ENCODE measurements at places on chromosomes 7 and 10. TPM values are rescaled to one million over a fixed set of nuclear protein-coding genes. Genes with fewer than 3 reads are reported as not detected.

DNA sequence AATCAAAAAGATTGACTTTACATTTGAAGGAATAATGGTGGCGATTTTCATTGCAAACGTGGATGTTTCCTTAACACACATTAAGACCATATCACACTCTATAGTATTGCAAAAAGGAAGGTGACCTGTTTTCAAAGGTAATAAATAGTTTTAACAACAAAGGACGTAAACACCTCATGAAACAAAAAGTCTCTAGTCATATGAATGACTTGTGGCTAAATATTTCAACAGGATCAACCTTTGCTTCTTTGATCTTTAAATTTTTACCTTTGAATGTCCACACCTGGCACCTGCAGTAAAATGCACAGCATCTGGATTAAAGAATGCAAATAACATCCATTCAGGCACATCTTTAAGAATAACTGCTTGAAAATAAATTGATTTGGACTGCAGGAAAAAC lies 30.0 kb upstream of the FERD3L start:
- DNase-seq, result no peak
- H3K27me3 ChIP-seq, result no peaks in the 10 kb centered on the region
- H3K4me3 ChIP-seq, result no peak overlapping the region
- H3K27ac ChIP-seq, result no peak overlapping the region

DNA sequence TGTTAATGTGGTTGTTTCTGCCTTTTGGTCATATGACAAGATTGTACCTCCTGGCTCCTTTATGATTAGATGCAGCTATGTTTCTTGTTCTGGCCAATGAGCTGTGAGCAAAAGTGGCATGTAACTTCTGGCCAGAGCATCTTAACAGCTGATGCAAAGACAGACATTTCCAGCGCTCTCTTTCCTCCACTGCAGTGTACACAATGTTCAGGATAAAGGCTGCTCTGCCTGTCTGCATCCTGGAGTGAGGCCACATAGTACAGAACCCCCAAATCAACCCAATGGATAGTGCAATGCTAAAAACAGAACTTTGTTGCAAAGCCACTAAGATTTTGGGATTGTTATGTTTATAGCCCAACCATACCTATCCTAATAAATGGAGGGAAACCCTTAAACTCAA lies 17.9 kb downstream of the EPC1 start:
- no peaks in the 10 kb centered on the region for H3K4me1 ChIP-seq
- no peak for DNase-seq
- no peak overlapping the region for H3K27ac ChIP-seq
- H3K27me3 ChIP-seq, result no peaks in the 10 kb centered on the region

- no peaks in the 10 kb centered on the region for H3K27me3 ChIP-seq
- H3K4me3 ChIP-seq, result no peak overlapping the region
- no peak overlapping the region for H3K27ac ChIP-seq
- DNase-seq, result no peak
- no peaks in the 10 kb centered on the region for H3K36me3 ChIP-seq
Measured at GRCh38 chr10:14648946-14649345, 125.8 kb downstream of the FAM107B start.

The SAMD9L gene
- 55.6 TPM for total RNA-seq

DNA sequence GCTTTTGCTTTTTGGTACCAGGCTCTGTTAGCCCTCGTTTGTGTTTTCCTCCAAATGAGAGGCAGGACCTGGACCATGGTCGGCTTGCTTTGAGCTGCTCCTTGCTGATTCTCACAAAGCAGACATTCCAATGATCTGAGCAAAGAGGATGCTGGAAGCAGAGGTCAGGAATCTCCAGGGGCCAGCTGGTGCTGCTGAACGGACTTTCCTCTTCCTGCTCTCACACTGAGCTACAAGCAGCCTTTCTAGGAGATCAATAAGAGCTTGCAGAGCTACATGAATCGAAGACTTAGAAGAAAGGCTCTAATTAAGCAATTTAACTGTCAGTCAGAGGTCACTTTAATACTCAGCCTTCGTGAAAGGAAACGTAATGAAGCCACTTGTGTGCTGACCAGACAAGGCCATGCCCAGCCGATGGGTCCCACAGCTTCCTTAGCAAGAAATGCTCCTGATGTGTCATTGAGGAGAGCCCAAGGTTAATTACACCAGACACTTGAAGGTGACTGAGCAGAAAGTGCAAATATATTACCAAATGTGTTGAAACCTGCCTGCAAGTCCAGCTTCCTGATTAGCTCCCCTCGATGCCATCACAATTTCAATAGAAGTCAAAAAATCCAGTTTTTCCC lies 151.3 kb upstream of the RSU1 start:
- peak overlapping the region; percentile 6 for H3K4me3 ChIP-seq
- no peaks in the 10 kb centered on the region for H3K36me3 ChIP-seq
- peak; percentile 92 for DNase-seq
- H3K4me1 ChIP-seq, result peaks cover 37% of the 10 kb centered on the region
- peak overlapping the region; percentile 97 for H3K27ac ChIP-seq

DNA sequence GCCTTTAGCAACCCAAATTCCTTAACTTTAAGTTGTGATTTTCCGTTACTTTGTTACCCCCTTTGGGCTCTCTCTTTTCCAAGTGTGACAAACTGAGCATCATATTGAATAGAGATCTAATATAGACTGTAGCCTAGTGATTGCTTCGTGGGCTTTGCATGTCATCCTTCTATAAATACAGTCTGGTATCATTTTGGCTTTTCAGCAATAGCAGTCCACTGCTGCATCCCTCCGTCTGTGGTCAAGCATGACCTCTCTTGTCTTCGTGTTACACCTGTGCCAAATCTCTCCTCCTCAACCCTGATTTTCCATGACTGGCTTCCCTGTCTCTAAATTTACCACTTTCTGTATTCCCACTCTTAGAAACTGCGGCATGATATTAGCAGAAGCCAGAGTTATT lies 53.8 kb upstream of the AGK start:
- H3K27ac ChIP-seq, result no peak overlapping the region
- no peaks in the 10 kb centered on the region for H3K4me1 ChIP-seq
- H3K27me3 ChIP-seq, result peaks cover 2% of the 10 kb centered on the region
- no peaks in the 10 kb centered on the region for H3K36me3 ChIP-seq
- H3K4me3 ChIP-seq, result no peak overlapping the region

GRCh38 chr10:47152861-47153349 lies 147.1 kb upstream of the GDF10 start:
- H3K4me3 ChIP-seq, result no peak overlapping the region
- no peaks in the 10 kb centered on the region for H3K4me1 ChIP-seq
- H3K36me3 ChIP-seq, result peaks cover 8% of the 10 kb centered on the region
- no peaks in the 10 kb centered on the region for H3K27me3 ChIP-seq
- no peak overlapping the region for H3K27ac ChIP-seq

DNA sequence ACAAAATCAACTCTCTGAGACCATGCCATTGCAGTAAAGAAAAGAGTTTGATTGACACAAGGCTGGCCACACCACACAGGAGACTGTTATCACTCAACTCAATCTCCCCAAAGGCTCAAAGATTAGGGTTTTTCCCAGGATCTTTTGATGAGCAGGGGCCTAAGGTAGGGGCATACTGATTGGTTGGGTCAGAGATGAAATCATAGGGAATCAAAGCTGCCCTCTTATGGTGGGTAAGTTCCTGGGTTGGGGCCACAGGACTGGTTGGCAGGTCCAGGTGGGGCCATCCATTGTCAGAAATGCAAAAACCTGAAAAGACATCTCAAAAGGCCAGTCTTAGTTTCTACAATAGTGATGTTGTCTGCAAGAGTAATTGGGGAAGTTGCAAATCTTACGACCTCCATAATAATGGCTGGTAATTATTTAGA lies 91.6 kb downstream of the AKR1D1 start:
- peaks cover 6% of the 10 kb centered on the region for H3K4me1 ChIP-seq
- H3K36me3 ChIP-seq, result no peaks in the 10 kb centered on the region
- no peak for DNase-seq
- no peaks in the 10 kb centered on the region for H3K27me3 ChIP-seq
- no peak overlapping the region for H3K27ac ChIP-seq
- H3K4me3 ChIP-seq, result no peak overlapping the region

GRCh38 chr7:36468370-36469101 lies 78.9 kb downstream of the ANLN start:
- no peaks in the 10 kb centered on the region for H3K4me1 ChIP-seq
- H3K36me3 ChIP-seq, result no peaks in the 10 kb centered on the region
- no peak overlapping the region for H3K4me3 ChIP-seq
- DNase-seq, result no peak
- H3K27me3 ChIP-seq, result peaks cover 1% of the 10 kb centered on the region
- H3K27ac ChIP-seq, result no peak overlapping the region
